IPS DF 19.7 (cell line): ENCODE measurements at places on chromosomes 13 and 19.

DNA sequence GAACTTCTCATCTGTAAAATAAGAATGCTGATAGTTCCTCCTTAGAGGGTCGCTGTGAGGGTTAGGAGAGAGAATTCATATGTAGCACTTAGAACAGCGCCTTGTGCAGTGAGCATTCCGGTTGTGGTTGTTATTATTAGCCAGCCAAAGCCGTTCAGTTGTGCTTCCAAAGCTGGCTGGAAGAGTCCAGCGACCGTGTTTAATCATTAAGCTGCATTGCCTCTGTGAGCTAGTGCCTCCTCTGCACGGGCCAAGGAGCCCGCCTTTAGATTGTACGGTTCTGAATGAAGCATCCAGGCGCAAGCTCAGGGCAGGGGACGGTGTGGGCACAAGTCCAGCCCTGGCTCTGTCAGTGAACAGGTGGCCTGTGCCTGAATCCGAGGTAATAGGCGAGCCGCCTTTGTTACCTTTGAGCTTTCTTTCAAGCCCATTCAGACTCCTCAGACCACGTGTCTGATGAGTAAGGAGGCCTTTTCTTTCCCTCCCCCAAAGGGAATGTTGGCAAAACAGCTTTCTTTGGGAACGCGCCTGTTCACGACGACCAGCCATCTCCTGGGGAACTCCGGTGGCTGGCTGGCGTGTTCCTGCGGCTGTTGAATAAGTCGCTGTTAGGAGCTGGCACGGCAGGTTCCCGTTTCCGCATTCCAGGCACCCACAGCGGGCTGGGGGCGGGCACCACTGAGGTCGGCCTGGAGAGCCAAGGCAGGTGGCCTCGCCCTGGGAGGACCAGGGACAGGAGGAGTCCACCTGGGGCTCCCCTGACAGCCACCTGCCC is 25.1 kb downstream of the SIPA1L3 start:
- no peak for DNase-seq

GRCh38 chr13:103698000-103698399 is 631.8 kb upstream of the SLC10A2 start:
- DNase-seq = no peak

DNA sequence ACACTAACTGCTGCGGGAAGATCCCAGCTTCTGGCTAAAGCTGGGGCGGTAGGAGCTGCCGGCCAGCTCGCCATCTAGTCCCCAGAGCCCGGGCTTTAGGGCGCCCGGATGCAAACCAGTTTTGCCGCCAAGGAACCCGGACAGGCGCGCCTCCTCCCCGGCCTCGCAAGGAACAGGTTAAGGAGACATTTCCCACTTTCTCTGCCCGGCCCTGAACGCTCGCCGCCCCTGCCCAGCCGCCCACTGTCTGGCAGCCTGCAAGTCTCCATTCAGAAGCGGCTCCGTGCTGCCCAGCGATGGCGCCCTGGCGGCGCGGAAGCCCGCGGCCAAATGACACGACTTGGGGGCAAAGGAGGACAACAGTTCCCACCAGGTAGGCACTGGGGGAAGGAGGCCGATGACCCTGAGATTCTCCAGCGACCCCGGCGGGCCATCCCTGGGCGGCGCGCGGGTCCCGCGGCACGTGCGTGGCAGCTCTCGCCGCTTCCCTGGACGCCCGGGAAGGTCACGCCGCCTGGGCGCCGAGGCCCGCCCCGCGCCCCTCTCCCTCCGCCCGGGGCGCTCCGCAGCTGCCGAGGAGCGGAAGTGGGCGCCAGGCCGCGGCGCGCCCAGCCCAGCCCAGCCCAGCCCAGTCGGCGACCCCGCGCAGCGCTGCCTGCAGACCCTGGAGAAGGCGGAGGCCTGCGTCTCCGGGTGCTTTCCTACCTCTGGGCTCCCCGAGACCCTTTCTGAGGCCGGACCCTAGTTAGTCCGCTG is 42.2 kb upstream of the HNRNPA1L2 start:
- DNase-seq = no peak

GRCh38 chr19:8320564-8321066 is 560 bp downstream of the NDUFA7 start:
- no peak for DNase-seq

GRCh38 chr13:49657241-49657641 is 28.9 kb downstream of the ARL11 start:
- no peak for DNase-seq

DNA sequence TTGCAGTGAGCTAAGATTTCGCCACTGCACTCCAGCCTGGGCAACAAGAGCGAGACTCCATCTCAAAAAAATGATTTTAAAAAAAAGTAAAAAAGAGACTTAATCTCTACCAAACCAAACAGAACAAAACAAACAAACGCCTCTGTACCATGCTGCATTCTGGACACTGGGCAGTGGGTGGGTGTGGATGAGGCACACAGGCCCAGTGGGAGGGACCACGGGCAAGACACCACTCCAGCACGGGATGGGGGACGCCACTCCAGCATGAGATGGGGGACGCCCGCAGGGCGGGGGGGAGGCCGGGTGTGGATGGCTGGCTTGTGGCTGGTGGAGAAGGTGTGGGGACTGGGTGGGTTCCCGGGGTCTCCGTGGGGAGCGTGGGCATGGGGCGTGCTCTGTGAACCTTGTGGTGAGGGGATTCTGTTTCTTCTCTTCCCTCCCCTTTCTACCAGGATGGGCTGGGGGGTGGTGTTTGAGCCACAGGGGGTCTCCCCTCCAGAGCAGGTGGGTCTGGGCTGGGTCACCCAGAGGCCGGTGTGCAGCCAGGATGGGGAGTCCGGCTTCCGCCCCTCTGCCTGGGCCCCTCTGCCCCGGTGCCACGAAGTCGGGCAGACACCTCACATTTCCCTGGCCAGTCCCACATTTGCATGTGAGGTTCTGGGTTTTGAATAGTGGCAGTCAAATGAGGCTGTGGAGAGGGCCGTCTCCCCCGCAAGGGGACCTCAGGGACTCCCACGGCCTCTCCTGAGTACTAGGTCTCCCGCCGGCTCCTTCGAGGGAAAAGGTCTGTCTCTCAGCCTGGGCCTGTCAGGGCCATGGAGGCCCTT is 23.9 kb upstream of the MATK start:
- DNase-seq = no peak

- DNase-seq = no peak
These were observed 19.6 kb upstream of the CCNA1 start for GRCh38 chr13:36412736-36413135.

DNA sequence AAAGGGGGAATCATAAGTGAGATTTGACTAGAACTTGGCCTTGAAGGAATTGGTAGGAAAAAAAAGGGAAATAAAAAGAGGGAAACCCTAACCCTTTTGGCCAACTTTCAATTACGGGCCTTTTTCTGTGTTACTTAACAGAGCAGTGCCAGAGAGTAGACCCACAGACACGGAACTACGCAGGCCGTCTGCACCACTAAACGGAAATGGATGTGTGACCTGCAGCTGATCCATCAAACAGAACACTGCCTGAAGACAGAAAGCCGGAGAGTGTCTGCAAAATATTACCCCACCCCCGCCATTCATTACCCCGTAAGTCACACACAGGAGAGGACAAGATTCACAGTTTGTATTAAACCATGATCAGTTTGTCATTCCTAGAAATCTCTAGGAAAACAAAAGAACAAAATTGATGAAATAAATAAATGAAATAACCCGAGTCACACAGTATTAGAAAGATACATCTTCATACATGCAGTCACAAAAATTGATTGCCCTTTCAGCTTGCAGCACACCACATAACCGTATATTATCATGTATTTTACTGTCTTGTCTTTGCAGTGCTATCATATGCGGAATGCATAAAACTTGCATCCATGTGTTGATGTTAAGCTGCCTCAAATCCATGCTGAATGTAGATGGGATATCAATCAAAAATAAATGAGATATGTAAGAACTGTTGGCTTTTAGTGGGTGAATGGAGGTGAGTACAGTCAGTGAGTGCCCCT is 424.7 kb downstream of the IRS2 start:
- DNase-seq = no peak

DNA sequence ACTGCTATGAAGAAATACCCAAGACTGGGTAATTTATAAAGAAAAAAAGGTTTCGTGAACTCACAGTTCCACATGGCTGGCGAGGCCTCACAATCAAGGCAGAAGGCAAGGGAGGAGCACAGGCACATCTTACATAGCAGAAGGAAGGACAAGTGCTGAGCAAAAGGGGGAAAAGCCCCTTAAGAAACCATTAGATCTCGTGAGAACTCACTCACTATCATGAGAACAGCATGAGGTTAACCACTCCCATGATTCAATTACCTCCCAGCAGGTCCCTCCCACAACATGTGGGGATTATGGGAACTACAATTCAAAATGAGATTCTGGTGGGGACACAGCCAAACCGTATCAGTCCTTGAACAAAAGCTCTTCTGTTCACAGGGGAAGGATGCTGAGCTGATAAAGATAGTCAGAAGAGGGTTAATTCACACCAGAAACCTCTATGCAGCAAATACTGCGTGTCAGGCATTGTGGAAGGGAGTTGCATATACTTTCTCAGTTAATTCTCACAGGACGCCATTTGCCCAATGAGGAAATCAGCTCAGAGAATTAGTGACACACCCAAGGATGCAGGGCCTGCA is 246.2 kb downstream of the FOXO1 start:
- DNase-seq = no peak

DNA sequence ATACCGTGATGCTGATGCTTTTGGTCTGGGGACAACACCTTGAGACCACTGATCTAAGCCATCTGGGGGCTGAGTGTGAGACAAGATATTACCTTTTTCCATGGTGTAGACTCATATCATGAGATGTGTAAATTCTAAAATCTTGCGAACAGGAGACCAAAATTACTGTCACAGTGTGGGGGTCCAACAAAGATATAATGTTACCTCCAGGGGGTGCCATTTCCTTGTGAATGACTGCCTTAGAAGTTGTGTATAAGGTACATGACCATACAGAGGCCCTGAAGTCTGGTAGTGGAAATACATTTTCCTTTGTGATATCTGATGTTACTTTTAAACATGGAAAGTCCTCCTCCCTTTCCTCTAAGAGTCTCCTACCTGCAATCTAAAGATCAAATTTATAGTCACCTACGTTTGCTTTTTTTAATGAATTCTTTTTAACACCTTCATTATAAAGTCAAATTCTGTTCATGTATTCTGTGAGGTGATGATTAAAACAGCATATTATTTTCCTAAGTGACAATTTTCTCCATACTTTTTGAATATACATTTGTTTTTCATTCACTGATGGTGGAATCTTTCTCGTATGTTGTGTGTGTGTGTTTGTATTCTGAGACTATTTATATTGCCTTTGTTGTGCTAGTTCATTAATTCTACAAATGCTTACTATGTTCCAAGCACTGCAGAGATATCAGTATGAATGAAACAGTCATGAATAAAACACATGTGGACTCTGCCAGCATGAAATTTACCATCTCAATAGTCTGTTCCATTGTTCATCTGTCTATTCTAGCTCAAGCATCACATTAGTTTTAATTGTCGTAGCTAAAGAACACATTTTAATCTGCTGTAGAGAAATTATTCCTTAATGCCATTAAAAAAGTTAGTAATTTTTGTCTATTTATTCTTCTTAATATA is 113.7 kb downstream of the RFC3 start:
- peak; percentile 30 for DNase-seq

DNA sequence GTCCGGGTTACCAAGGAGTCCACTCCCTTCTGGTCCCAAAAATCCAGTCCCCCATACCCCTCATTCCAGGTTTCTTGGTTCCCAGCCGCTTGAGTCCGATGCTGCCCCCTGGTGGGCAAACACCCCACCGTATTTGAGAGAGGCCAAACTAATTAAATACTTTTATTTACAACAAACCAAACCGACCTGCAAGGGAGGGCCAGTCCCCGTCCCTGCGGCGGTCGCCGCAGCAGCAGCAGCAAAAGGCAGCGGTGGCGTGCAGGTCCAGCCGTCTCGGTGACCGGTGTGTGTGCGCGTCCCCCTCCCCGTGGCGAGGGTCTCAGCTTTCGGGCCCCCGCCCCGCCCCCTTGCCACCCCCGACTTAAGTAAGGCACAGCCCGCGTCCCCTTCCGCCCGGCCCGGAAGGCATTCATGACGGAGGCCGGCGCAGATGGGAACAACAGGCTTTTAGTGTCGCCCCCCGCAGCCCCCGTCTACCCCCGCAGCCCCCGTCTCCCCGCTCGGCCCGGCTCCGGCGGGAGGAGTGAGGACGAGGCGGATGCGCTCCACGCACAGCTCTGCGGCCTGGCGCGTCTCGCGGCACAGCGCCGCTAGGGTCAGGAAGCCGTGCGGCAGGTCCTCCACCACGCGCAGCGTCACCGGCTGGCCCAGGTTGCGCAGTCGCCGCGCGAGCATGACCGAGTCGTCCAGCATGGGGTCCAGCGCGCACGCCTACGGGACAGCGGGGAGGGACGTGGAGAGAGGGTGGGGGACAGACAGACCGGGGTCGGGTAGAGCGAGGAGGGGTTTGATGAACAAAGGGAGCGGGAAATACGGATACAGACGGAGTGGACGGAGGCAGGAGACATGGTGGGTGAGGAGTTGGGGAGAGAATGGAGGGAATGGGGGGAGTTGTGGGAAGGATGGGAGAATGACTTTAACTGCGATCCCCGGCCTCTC is 11.5 kb upstream of the CNFN start:
- DNase-seq = no peak

GRCh38 chr13:73220966-73221720 is 162.3 kb downstream of the KLF5 start:
- no peak for DNase-seq

GRCh38 chr13:57114945-57115344 is 25.8 kb upstream of the PRR20A start:
- no peak for DNase-seq

- DNase-seq = no peak
These were observed 1067.0 kb downstream of the PCDH17 start for GRCh38 chr13:58698531-58698930.

DNA sequence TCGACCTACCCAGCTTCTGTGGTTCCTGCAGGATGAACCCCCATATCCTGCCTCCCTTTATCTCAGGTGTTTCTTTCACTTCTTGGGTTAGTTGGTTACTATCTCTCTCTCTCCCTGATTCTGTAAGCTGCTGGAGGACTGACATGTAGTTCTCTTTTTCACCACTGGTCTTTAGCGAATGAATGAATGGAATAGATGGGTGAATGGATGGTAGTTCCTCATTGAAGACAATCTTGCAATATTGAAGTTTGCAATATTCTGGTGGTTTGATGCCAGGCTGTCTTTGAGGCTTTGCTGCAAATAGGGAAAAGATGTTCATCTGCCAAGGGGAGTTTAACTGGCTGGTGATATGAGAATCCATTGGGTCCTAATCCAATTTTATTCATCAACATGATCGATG is 120.2 kb downstream of the UBL3 start:
- no peak for DNase-seq

DNA sequence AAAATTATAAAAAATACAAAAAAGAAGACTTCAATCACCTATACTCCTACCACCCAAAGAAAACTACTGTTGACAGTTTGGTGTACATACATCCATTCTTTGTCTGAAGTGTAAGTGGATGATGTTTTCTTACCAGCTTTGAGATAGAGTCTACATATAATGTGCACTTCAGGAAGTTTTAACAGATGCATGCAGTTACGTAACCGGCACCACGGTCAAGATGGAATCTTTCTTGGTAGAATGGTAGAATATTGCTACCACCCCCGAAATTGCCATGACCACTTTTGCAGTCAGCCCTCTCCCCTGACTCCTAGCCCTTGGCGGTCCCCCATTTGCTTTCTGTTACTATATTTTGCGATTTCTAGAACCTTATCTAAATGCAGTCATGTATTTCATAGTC is 1.4 kb downstream of the CUL4A start:
- DNase-seq = no peak

- no peak for DNase-seq
These were observed 641.5 kb downstream of the FGF9 start for GRCh38 chr13:22312405-22312803.

- DNase-seq = no peak
These were observed 407.8 kb downstream of the LIG4 start for GRCh38 chr13:107807306-107808073.

GRCh38 chr13:110500341-110500740 is 61.2 kb downstream of the RAB20 start:
- DNase-seq = no peak

GRCh38 chr13:66623129-66623820 is 606.9 kb downstream of the PCDH9 start:
- DNase-seq = no peak
